ENCODE measurements at places on chromosomes 4 and X.

DNA sequence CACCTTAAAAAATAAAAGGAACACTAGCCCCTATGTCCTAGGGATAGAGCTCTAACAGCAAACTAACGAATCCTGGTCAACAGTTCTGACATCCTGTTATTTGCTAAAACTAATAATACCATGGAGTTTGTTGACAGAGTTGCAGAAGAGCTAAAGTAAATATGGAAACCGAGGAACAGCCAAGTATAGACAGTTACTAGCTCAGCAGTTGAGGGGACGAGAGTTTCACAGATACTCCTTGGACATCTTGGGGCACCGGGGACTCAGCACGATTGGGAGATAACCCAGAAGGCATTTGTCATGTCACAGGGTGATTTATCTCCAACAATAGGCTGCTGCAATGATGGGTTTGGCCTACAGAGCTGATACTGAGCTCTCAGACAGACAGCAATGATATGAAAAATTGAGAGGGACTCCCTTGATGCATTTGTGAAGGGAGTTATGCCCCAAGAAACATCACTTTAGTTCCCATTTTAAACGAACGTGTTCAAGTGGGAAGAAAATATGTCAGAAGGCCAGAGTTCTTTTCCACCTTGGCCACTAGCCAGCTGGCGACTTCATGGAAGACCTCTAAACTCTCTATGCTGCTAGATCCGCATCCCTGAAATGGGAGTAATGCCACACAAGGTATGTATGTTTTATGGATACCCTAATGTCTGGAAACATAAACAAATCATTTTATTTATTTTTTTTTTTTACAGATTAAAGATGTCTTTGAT is 48.6 kb downstream of the TSC22D3 start:
- DNase-seq = no peak

DNA sequence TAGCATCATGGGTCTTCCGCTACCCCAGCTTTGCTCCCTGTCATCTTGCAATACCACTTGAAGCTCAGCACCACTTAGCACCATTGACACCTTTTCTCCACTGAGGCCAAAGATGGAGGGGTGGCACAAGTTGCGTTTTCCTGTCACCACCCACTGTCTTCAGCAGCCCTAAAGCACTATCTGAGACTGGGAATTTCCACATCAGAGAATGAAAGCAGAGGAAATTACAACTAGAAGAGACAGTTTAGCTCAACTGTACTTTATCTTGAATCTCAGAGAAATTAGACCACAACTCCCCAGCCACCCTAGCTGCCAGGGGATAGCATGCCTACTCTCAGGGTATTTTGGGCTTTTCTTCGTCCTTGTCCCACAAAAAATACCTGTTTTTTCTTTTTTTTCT is 111.0 kb downstream of the DDIT4L start:
- no peak for DNase-seq

GRCh38 chrX:12758291-12758690 is 32.9 kb upstream of the PRPS2 start:
- no peak for DNase-seq

- DNase-seq = no peak
These were observed 9.6 kb downstream of the ZAR1 start for GRCh38 chr4:48499551-48500066.

- DNase-seq = no peak
These were observed 850.4 kb upstream of the FRG1 start for GRCh38 chr4:189090174-189090814.

GRCh38 chr4:6107886-6108285 is 89.7 kb upstream of the C4orf50 start:
- DNase-seq = no peak

- no peak for DNase-seq
These were observed 345.3 kb upstream of the TENM3 start for GRCh38 chr4:181897935-181898334.

- no peak for DNase-seq
These were observed 15.8 kb downstream of the RNF212 start for GRCh38 chr4:1097553-1097952.

DNA sequence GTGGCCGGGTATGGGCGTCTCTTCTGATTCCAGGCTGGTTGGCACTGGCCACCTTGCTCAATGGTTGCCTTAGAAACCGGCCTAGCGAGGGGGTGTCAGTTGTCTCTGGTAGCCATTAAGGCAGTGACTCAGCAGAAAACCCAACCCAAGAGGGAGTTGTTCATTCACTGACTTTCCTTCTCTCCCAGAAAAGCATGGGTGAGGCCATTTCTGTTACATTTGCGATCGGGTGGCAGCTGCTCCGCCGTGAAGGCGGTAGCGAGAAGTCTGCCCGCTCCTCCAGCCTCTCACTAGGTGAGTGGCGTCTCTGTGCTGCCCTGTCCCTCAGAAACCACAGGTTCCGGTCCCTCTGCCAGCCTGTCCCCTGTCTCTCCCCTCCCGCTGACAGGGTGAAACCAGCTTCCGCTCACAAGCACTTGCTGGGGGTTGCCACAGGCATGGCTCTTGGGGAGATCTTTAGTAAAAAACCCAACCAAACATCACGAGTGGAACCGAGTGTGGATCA is 17.4 kb downstream of the IRAK1 start:
- peak; percentile 23 for DNase-seq

DNA sequence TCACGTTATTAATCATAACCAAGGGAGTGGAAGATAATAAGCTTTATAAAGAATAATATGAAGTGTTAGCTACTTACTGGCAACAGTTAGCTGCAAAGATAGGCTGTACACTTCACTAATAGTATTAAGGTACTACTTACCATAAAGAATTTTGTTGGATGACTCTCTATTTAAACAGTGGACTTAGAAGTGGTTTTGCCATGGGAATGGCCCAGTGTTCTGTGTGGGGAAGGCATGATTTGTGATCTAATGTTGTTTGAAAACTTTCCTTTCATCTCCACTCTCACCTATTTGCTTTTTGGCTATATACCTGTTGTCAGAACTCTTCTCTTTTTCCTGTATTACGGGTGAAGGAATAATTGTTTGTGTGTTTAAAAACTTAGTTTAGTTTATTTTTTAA is 23.0 kb downstream of the FHDC1 start:
- no peak for DNase-seq

DNA sequence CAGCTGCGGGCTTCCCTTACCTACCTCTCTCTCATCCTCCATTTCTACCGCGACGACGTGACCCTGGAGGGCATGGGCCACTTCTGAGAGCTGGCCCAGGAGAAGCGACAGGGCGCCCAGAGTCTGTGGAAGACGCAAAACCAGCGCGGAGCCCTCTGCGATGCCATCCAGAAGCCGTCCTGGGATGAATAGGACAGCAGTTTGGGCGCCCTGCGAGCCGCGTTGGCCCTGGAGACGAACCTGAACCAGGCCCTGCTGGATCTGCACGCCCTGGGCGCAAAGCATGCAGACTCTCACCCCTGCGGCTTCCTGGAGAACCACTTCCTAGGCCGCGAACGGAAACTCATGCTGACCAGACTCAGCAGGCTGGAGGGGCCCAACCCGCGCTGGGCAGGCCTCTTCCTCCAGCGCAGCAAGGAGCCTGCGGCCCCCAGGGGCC is 52.7 kb upstream of the TMPRSS11F start:
- DNase-seq = no peak

- DNase-seq = no peak
These were observed 65.5 kb upstream of the SLC34A2 start for GRCh38 chr4:25590171-25590570.

DNA sequence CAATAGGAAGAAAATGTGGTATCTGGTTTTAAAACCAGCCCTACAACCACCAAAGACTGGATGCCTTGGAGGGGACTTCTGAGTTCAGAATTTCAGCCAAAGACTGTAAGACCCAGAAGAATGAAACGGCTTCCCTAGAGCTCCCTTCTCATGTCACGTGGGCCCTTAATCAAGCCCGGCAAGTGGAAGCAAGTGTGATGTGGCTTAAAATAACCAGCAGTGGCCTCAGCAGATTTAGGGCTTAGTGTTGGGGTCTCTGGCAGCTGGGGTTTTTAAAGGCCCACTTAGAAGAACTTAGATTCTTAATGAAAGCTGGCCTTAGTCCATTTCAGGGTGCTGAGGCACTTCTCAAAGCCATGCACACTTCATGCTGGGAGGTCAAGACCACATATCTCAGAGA is 111.2 kb upstream of the TBC1D9 start:
- DNase-seq = no peak

- no peak for DNase-seq
These were observed 70.3 kb downstream of the PHOX2B start for GRCh38 chr4:41678086-41678816.

- DNase-seq = no peak
These were observed 188.2 kb upstream of the HS3ST1 start for GRCh38 chr4:11616856-11617255.

- no peak for DNase-seq
These were observed 86.0 kb upstream of the TET2 start for GRCh38 chr4:105060628-105061027.

GRCh38 chrX:119895843-119896326 is at the start of gene AKAP14:
Gene AKAP14, plus strand, starts transcription at chrX:119895893. Its CDS starts 7,331 bp downstream, at chrX:119903224.
- DNase-seq = no peak

GRCh38 chr4:21901831-21902230 is 46.7 kb downstream of the KCNIP4 start:
- DNase-seq = no peak

DNA sequence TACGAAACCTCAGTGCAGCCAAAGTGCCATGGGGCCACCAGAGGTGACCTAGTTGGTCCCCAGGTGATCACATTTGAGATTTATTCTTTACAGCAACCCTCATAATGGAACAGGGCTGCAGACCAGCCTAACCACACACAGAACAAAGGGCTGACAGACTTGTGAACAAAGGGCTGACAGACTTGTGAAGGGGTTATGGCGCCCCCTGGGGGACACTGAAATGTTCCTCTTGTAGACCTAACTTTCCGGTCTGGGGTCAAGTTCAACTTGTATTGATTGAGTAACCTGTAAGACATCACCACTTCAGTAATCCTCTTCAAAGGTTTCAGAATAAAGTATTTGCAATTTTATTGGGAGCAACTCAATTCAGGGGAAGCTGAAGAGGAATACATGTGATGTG is 175.9 kb upstream of the RPS6KA3 start:
- DNase-seq = peak; percentile 19

DNA sequence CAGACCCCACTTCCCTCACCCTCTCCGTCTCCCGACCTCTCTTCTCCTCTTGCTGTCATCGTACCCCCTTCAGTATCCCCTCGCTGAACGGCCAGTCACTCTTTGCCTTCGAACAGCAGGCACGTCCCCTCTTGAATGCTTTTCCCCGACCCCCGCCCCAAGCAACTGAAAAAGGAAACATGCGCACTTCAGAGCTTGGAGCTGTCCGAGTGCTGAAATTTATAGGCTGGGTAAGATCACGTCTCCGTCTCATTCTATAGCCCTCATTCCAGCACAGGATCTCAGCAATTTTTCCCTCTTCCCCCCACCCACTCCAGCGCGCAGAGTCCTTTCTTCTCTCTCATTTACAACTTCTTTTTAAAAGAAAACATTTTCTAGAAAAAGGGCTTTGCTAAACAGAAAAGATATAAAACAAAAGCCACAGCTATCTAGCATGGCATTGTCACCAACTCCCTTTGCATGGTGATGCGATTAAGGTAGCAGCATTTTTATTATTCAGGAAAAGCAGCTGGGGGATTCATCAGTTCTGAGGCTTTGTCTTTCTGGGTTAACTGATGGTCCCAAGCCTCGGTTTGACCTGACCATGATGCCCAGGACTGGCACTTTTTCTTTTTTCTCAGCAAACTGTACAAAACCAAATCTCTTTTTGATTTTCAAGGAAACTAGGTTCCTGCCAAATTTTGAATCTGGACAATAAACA is at the start of gene GLRA2:
Gene GLRA2, plus strand, starts transcription at position 247 of the 700 bp plus-strand sequence. CDS start 522 bp downstream, outside the sequence.
- DNase-seq = no peak

- no peak for DNase-seq
These were observed 365.8 kb upstream of the TENM3 start for GRCh38 chr4:181877329-181877848.

DNA sequence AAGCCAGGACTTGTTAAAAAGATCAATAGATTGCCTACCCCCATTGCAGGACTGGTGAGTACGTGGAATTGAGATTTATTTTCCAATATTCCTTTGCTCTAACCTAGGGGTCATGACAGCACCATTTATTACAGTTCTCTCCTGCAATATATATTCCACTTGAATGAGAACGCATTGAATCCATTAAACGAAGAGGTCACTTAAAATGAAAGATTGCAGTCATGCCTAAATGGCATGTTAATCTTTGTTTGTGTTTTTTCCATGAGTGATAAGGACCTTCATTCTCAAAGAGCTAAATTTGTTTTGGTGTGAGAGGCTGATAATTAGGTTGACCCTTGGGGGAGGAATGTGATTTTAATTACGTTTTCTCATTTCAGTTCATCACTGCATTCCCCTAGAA is 13.5 kb upstream of the LIMCH1 start:
- no peak for DNase-seq

DNA sequence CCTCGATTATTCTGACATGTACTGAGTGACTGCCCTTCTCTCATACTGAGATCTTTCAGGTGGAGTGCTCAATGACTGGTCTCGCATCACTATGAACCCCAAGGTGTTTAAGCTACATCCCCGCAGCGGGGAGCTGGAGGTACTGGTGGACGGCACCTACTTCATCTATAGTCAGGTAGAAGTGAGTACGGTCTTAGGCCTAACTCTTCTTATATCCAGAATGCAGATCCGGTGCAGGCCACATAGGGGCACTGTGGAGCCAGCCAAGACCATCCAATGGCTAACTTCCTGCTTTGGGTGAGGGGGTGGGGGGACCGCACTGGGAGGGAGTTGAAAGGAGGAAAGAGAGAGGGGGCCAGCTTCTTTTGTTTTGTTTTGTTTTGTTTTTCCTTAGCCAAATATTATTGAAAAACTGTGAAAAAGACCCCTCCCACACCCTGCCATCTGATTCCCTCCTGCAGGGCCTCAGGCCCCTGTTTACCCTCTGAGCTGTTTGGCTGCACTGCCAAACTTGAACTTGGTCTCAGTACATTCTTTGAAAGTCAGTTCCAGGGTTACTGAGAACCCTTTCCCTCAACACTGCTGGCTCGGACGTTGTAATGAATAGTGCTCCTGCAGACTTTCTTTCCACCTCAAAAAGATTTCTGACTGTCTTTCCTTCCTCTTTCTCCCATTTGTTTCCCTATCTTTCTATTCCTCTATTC is 16.2 kb downstream of the AWAT2 start:
- DNase-seq = no peak

GRCh38 chr4:54498661-54499111 is 159.1 kb upstream of the KIT start:
- DNase-seq = no peak

- DNase-seq = no peak
These were observed 776 bp downstream of the CEP44 start for GRCh38 chr4:174284487-174284886.

DNA sequence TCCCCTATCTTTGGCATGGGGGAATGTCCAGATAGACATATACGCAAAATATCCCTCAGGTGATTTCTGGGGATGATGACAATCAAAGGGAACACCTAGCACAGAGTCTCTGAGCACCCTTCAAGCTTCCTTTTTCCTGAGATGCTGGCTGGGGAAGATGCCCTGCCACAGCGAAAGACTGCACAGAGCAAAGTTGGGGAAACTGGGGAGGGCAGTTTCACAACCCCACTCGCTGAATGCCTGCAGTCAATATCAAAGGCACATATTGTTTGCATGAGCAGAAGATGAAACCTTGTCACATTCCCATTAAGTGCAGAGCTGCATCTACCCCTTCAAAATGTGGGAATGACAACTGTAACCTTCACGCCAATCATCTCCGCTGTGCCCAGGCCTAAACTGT is 2.6 kb downstream of the GPC4 start:
- DNase-seq = no peak

All from GOT3 (cell line).